CD4-positive, alpha-beta T cell treated with Interleukin-15 for 4 hours (primary cell): ENCODE measurements at places on chromosomes 2 and 18.

DNA sequence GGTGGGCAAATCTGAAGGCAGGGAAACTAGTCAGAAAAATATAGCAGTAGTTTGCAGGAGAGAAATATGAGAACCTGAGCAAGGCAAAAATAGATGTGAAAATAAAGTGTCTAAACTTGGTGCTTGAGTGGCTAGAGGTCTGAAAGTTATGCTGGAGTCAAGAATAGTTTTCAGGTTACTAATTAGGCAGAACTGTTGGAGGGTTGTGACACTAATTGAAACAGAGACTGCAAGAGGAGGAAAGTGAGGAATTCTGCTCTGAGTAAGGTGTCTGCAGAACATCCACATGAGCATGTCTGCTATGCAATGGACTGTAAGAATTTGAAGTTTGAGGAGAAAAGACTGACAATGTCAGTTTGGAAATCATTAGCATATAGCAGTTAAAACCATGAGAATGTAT lies 444.0 kb upstream of the LRRTM1 start:
- no peak for DNase-seq

DNA sequence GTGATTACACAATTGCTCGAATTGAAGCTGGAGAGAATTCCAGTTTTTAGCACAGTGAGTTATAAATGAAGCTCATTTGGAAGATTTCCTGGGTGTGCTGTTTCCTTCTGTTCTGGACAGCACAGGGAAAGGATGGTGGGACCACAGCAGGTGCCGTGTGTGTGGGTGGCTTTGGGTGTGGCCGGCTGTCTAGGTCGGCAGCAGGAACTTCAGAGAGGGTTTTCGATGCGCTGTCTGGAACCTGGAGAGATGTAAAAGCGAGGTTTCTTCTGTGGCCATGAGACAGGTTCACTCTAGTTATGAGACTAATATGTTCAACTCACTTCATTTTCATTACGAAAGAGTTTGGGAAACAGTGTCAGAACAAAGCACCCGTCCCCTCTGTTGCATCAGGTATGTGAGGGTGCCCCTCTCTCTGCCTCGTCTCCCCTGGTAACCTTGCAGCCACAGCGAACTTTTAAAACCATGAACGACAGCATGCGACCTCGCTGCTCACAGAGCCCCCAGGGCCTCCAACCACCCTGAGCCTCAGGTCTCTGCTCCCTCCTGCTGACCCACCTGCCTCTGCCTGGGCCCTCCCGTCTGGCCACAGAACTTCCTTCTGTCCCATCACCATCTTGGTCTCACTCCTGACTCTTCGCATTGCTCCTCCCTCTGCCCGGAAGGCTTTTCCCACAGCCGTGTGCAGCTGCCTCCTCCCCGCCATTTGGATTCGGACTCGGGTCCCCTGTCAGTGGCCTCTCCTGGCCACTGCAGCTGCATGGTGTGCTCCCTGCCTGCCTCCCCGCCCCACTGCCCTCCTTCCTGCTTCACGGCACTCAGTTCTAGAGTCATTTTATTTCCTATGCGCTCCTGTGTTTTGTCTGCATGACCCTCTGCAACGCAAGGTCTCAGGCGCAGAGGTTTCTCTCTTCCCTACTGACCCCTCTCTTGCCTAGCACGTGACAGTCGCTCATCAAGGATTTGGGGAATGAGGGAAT lies 151.2 kb downstream of the NDUFA10 start:
- DNase-seq, result no peak

GRCh38 chr18:2392446-2392845 lies 178.9 kb downstream of the METTL4 start:
- no peak for DNase-seq

DNA sequence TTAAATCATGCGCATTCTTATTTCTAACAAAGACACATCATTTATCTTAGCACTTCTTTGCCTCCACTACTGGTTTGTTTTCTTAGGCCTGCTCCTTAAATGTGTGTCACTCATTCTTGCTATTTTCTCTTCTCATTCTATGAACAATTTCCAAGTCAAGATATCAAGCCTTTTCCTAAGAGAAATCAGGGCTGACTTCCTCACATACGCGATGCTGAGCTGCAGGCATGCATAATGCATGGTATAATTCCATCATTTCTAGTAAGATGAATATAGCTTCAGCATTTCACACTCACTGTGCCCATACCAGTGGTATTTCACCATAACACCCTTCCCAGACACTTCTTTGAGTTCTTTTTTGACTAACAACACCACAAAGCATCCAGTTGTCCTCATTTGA lies 838.9 kb upstream of the DDX18 start:
- no peak for DNase-seq

GRCh38 chr2:96906729-96907114 lies 36.8 kb upstream of the SEMA4C start:
- no peak for DNase-seq

DNA sequence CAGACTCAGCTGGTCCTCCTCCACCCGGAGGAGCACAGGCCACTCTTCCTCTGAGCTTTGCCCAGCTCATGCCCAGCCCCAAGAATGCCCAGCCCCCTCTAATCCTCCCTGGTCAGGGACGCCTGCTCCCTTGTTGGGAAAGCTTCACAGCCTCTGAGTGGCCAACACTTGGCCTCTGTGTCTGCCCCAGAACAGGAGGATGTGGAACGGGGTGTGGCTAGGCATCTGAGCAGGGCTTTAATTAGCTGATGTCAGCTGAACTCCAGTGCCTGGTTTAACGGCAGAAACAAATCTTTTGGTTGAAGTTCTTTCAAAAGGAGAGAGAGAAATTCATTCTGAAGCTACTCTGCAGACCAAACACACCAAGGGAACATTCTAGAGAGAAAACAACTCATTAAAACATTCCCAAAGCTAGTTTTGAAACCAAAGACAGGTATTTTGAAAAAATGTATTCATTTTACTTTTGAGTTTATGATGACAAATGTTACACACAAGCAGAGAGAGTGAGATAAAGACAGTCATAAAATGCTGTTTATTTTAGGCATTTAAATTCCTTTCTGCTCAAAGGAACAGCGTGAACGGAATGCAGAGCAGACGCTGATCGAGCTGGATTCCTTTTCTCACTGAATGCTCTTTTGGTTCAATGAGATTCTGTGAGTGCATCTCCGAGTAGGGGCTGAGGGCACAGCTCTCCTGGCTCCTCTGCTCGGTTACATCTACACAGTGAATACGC lies 63.8 kb downstream of the RTP5 start:
- DNase-seq, result no peak

- no peak for DNase-seq
These were observed 31.0 kb downstream of the TGIF1 start for GRCh38 chr18:3480827-3481573.

GRCh38 chr2:101179982-101180381 lies 28.8 kb upstream of the TBC1D8 start:
- no peak for DNase-seq

- no peak for DNase-seq
These were observed 110.1 kb downstream of the GALNT1 start for GRCh38 chr18:35691625-35692024.

GRCh38 chr2:37306024-37306423 lies 18.6 kb downstream of the PRKD3 start:
- no peak for DNase-seq

- DNase-seq, result no peak
These were observed 151.1 kb upstream of the HNMT start for GRCh38 chr2:137813176-137813575.

GRCh38 chr2:27664154-27664574 lies 475 bp downstream of the SLC4A1AP start:
- no peak for DNase-seq
